ENCODE measurements at places on chromosomes 2 and 18. TPM values are rescaled to one million over a fixed set of nuclear protein-coding genes. Genes with fewer than 3 reads are reported as not detected.
A peak's percentile ranks its signal among the peaks of the same experiment; 100 is the strongest.

- DNase-seq = no peak
Observed at GRCh38 chr18:73690222-73690621, 457.4 kb downstream of the FBXO15 start.

DNA sequence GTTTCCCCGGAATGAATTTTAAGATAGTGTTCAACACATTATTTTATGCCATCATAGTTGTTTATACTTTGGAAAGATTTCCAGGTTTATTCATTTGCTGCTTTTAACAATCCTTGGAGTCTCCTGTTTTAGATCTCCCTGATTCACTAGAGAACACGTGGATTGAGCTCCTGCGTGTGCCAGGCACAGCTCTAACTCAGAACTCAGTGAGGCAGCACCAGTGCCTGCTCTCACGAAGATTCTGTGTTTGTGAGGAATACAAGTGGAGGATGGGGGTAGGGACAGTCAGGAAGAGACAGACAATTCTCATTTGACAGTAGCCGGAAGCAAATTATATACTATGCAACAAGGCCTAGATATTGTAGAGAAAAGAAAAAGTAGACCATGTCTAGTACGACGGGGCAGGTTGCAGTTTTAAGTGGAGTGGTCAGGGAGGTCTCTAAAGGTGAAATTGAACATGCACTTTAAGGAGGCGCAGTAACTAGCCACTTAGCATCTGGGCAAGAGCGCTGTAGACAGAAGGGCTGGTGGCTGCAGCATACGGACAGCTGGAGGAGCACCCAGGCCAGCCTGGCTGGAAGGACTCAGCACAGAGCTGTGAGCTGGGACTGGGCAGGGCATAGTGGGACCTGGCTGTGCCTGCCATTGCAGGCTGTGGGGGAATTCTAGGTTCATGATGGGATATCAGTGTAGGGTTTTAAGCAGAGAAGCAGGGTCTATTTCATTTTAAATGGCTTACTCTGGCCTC lies 24.3 kb downstream of the RNF144A start:
- no peak for DNase-seq

- DNase-seq = no peak
Observed at GRCh38 chr18:6023551-6023950, 128.2 kb upstream of the TMEM200C start.

- no peak for DNase-seq
Observed at GRCh38 chr2:33205693-33206434, 259.1 kb downstream of the LTBP1 start.

DNA sequence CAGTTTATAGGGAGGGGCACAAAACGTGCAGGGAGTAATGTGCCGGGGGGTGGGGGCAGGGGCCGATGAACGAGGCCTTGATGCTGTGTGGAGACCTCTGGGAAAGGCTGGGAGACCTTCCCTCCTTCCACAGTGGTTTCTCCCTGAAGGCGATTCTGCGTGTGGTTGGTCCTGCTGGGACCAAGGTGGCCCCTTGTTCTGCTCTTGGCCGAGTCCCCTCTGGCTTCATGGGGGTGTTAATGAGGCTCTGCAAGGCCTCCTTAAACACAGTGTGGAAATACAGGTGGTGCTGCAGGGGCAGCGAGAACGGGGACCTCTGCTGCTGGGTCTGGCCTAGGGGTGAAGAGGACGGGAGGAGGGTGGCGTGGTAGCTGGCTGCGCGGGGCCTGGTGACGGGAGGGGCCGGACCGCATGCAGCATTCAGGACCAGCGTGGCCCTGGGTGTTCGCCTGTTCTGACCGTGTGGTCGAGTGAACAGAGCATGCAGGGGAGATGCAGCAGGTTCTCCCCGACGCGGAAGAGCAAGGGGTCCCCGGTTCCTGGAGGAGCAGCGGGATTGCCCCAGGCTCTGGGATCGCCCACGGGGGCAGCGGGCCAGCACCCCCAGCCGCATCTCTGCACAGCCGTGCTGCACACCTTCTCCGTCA lies 42.1 kb upstream of the KCNG2 start:
- no peak for DNase-seq

- no peak for DNase-seq
Observed at GRCh38 chr2:31945572-31945935, 65.3 kb downstream of the MEMO1 start.

- DNase-seq = no peak
Observed at GRCh38 chr18:28439870-28440269, 262.9 kb upstream of the CDH2 start.

GRCh38 chr2:56127463-56128152 lies 56.2 kb upstream of the CCDC85A start:
- no peak for DNase-seq

The ACVR2A gene
- total RNA-seq = 8.1 TPM

DNA sequence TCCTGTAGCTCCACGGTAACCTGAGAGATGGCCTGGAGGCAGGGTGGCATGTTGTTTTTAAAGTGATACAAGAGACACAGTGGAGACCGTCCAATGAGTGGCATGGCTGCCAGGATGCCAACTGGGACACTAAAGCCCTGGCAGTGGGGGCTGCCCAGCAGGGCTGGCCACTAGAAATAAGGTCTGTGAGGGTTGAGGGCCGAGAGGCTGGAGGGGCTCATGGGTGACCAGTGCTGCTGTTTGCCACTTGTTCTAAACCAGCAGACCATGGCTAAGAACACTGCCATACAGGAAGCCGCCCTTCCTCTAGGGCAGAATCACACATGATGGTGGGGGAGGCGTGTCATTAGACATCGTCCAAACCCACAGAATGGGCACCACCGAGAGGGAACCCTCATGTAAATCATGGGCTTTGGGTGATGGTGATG lies 71.9 kb downstream of the ALPK2 start:
- DNase-seq = no peak

DNA sequence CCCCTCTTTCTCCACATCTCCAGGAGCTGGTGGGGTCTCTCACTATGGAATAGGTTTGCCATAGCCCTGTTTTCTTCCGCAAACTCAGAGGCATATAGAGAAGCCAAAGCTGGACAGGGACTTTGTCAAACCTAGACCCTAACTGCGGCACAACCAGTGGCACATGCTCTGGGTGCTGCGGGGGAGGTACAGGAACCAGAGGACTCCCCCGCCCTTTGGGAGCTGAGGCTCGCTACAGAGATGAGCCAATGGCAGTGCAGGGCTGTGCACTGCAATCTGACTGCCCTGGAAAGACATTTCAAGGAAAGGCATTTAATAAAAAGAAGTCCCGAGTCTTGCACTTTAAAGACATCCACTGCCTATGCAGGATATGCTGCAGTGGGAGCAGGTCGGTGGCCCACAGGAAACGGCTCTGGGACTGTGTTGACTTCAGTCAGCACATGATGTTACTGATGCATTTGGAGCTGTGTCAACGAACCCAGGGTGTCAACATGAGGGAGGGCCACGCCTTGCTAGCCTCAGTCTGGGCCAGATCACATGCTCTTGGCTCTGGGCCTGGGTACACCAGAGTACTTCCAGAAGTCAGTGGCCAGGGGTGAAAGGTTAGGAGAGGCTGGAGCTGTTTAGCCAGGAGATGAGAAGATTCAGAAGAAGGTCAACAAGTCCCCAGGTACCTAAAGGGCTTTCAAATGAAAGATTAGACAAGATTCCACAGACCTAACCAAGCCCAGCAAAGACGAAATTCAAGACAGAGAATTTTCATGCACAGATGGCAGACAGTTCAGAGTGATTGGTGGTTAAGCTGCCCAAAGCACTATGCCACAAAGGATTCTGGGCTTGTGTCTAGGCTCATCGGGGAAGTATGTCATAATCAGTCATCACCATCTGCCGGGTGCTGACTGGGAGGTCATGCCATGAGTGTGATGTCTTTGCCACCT lies 8.2 kb downstream of the SLC35F6 start:
- peak; percentile 70 for DNase-seq

DNA sequence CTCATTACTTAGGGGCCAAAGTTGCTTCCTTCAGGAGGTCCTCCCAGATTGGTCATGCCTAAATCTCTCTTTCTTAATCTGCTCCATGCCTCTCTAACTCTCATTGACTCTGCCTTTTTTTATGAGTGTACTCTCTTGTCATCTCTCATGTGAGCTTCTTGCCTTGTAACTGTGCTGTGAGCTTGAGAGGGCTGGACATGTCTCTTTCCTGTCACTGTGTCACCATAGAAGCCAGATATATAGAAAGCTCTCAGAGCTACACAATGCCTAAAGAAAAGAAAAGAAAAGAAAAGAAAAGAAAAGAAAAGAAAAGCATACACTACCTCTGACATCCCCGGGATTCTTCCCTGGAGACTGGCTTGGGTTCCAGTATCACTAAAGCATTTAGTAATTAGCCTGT lies 161.5 kb upstream of the SKOR2 start:
- DNase-seq = no peak

The SERPINB12 gene
- not detected for total RNA-seq

The B4GALT6 gene
- total RNA-seq = 3.0 TPM

DNA sequence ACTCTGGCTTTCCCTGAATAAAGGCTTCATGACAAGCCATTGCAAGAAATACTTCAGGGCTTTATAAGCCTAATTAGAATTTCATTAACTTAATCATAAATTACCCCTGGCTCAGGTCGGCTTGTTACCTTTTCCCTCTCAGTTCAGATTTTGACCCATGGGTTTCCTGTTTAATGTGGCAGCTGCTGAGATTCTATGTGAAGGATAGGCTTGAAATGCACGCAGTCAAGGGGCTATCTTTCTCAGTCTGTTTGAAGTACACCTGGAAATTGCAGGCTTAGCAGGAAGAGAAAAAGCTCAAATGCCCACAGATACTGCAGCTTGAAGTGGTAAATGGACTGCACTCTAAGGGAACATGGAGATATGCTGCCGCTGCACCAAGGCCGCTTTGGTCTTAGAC lies 49.4 kb downstream of the CAVIN2 start:
- no peak for DNase-seq

The CCDC121 gene
- 1.9 TPM for total RNA-seq

DNA sequence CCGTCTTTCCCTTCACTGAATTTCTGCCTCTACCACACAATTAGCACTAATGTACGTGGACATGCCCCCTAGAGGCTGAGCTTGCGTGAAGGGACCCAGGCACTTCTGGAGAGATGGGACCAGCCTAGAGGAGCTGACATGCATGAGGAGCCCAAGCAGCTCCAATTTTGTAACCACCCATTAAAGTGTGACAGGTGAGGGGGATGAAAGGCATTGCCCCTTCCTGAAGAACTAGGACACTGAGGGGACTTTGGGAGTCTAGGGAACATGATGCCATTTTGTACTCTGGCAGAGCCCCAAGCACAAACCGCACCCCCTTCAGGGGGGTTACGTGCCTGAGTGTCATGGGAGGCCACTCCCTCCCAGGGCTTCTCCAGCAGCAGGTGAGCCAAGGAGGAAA lies 63.6 kb downstream of the HNRNPLL start:
- no peak for DNase-seq

The PARD6G gene
- 4.8 TPM for total RNA-seq

The UGT1A8 gene
- not detected for total RNA-seq

The SLC8A1 gene
- total RNA-seq = 13.7 TPM

DNA sequence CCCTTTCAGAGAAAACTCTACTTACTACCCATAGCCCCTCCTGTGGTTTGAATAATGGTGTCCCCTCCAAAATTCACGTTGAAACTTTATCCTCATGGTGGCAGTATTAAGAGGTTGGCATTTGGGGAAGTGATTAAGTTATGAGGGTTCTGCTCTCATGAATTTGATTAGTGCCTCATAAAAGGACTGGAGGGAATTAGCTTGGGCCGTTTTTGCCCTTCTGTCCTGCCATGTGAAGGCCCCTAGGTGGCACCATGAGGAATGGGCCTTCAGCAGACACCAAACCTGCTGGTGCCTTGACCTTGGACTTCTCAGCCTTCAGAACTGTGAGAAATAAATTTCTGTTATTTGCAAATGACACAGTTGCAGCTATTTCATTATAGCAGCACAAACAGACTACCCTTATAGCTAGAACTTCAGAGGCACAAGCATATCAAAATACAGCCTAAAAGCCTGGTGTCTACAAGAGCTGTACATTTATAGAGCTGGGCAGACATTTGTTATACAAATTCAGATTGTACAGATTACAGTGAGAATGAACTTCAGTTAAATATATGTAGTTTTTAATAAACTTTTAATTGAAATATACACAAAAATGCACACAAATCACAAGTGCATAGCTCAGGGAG lies 2.6 kb upstream of the PTPN2 start:
- no peak for DNase-seq

- DNase-seq = no peak
Observed at GRCh38 chr2:49306925-49307324, 152.6 kb upstream of the FSHR start.

The PCGF1 gene
- 8.0 TPM for total RNA-seq

DNA sequence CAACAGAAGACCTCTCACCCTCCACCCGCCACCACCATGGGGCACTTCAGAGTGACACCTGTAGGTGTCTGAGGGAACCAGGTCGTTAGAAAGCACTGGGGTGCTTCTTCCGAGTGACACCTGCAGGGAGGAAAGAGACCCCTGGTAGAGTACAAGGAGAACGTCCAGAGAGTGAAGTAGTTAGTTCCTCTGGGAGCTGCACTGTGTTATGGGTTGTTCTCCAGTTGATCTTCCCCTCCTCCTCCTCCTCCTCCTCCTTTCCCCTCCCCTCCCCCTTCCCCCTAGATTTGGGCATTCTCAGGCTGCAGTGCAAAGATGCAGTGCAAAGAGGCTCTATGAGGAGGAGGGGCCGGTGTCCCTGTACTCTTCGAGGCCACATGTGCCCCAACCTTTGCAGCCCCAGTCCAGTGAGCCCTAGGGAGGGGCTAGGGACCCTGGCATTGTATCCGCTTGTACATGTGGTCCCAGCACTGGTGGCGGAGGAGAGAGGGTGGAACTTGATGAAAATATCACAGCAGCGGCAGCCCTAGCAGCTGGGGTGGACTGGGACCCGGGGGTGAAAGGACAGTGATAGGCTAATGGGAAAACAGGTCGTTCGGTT lies 850 bp downstream of the DNAJB2 start:
- DNase-seq = no peak

DNA sequence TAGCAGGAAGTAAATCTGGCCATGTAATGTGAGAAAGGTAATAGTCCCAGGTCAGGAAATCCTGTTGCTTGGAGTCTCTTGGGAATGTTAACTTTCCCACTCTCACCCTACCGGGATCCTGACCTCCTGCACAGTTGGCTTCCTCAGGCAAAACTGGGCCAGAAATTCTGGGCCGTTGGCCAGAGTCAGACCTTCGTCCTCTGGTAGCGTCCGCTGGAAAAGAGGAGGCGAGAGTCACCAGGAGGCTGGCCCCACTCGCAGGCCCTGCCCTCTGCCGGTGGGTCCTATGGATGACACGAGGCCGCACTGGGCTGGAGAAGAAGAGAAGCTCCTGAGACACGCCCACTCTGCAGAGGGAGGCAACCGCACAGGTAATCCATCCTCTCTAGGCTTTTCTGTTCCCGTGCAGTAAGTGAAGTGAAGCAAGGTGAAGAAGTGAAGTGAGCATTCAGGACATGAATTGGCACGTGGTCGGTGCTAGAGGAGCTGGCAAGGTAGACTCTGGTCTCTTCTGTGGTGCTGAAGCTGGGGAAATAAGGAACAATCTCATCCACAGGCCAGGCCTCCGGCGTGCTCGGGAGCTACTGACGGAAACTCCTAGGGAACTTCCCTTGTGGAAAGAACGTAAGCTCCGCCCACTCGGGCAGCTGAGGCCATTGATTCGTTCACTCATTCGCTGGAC lies 182.7 kb upstream of the GLI2 start:
- peak; percentile 40 for DNase-seq

The MEIS1 gene
- total RNA-seq = 29.4 TPM

The UGT1A3 gene
- total RNA-seq = not detected

All from thoracic aorta (tissue), 2 donors.